ENCODE measurements at places on chromosomes 3 and 15.

GRCh38 chr3:155646128-155646527 lies 98.7 kb downstream of the PLCH1 start:
- no peak for DNase-seq

DNA sequence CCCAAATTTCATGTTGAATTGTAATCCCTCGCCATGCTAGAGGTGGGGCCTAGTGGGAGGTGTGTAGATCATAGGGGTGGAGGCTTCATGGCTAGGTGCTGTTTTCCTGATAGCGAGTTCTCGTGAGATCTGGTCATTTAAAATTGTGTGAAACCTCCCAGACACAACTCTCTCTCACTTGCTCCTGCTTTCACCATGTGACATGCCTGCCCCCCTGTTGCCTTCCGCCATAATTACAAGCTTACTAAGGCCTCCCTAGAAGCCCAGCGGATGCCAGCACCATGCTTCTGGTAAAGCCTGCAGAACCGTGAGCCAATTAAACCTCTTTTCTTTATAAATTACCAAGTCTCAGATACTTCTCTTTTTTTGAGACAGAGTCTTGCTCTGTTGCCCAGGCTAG lies 36.0 kb downstream of the CCDC54 start:
- no peak for DNase-seq

DNA sequence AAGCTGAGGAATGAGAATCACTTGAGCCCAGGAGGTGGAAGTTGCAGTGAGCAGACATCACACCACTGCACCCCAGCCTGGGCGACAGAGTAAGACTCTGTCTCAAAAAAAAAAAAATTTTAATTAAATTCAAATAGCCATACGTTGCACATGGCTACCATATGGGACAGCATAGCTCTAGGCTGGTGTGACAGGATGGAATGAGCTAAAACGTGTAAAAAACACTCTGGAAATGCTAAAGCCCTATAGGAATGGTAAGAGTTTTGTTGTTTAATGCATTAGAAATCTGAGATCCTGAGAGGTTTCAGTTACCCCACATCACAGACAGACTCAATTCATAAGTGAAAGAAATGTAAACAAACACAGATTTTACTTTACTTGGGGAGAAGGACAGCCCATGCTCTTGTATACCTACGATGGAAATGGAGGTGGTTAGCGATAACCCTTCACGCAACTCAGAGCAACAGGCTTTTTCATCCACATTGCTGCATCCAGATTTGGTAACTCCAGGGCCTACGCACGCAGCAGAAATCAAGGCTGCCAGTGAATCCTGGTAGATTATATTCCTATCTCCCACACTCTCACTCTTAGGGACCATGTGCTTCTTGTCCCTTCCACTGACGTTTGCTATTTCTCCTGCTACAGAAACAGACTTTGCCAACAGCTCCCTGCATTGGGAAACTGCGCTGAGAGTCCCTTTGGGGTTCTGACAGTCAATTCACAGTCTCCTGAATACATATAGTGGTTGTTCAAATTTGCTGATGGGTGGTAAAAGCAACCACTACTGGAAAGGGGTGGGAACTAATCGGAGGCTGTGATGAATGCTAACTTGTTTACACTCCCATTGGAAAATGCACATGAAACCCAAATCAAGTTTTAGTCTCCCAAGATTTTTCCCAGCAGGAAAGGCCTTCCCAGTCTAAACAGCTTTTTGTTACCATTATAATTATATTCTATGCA lies 3.1 kb downstream of the SH3BP5 start:
- peak; percentile 16 for DNase-seq

DNA sequence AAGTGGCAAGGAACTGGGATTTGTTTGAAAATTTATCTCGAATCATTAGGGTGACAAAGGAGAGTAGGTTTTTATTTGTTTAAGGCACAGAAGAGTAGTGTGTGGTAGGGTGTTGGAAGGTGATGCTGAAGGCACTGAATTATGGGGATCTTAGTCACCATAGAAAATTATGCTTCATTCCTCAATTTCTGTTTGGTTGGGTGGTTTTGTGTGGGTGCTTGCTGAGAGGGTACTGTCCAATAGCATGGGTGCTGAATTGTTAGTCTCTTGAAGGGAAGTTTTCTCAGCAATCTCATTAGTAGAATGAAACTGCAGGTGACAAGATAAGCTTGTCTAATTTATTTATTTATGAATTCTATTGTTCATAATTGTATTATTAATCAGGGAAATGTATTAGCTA lies 610.9 kb downstream of the AGBL1 start:
- no peak for DNase-seq

DNA sequence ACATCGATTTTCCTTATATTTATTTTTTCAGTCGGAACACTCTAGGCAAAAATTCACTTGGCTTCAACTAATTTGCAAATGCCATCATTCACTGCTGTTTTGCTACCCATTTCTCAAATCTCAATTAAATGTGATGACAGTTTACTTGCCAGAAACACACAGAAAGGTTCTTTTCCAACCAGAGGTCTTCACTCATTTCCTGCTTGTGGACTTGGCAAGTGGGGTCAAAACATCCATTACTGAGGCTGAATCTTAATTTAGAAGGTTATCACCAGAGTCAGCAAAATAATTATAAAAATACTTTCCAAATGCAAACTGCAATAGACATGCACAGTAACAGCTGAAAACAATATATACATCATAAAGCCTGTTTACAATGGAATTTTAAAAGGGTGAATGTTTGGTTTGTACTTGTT lies 625.4 kb upstream of the TBL1XR1 start:
- DNase-seq: no peak

DNA sequence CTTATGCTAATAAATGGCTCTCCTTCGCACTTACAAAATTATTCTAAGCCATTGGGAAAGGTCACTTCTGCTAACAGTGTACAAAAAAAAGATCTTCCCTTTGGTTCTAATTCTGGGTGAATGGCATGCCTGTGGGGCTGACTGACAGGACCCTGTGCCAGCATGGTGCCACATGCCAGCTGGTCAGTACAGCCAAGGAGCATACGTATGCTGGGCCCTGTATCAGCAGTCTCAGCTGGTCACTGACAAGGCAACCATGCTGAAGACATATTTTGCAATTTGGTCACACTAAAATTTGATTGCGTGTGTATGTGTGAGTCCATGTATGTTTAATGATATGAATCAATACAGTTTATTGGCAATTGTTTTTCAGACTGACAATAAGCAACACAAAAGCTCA lies 246.1 kb downstream of the TBL1XR1 start:
- DNase-seq: peak; percentile 26

DNA sequence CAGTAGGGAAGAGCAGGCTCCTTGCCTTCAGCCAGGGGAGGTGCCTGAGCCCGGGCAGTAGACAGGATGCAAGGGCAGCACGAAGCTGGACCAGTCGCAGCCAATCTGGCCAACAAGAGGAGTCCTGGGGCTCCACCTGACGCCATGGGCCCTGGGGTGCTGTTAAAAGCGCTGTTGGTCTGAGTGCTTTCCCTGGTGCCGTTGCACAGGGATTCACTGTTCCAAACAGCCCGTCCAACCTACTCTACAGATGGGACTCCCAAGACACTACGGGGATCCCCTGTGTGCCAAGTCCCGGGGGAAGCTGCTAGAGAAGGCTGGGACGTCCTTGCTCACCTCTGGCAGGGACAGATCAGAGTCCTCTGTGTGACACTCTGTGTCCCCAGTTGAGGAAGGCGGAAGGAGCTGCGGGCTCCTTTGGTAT lies 632 bp downstream of the CTSH start:
- DNase-seq: no peak

DNA sequence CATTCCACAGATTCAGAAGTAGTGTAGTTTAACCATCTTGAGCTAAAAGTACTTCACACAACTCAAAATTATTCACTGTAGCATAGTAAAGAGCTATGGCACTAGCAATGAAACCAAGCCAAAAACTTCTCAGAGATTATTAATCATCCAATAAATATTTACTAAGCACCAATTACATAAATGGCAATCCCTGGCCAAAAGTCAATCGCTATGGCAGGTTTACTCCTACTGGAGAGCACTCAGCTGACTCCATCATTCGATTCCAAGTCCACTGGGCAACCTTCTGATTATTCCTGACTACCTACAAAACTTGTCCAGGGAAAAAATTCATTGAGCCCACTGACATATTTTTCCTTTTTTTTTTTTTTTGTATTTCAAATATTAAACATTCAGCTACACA lies 23.9 kb downstream of the ATP13A3 start:
- DNase-seq: peak; percentile 30

DNA sequence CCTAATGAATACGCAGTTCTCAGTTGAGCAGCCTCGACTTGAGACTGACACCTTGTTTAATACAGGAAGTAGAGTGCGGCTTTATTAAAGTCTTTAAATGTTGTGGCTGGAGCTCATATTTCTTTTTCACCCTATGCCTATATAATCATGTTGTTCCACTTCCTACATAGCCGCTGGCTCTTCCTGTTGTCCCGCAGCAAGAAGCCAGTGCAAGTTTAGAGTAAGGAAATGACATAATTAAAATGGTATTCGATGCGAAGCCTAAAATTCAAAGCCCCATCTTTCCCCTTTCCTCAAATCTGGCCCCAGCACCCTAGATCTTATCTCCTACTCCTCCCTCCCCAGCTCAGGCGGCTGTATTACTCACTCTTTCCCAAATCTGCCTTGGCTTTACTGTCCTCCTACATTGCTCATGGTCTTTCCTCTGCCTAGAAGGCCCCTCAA lies 7.5 kb upstream of the PHLDB2 start:
- DNase-seq: peak; percentile 88

DNA sequence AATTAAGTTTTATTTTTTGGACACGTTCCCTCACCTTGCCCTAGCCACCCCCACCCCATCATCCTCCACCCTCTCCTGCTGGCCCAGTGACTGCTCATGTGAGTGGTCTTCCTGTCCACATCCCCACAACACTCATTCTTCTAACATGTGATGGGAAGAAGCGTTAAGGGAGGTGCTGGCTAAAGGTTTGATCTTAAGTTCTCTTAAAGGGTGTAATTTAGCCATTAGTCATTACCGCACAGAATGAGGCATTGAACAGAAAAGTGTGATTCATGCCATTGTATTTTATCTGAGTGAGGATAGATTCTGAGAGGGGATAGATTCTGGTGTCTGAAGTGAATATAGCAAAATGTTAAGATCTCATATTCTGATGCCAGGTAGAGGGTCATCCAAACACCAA lies 272.9 kb upstream of the TPM1 start:
- peak; percentile 93 for DNase-seq

DNA sequence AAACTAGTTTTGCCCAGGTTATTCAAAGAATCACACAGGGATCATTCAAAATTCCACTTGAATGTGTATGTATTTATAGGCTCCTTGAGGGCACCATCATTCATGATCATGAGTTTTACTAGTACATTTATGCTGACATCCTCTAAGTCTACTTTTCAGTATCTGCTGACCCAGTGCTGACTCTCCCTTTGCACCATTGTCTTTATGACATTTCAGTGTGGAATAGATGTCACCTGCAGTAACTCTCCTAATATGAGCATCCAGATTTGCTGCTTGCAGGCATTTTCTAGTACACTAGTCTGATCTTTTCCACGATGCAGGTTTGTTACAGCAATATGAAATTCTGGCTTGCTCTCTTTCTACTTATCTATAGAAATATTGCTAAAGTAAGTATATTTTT lies 1603.5 kb downstream of the SI start:
- no peak for DNase-seq

- peak; percentile 64 for DNase-seq
Measured at GRCh38 chr3:67090474-67090873, 92.4 kb downstream of the KBTBD8 start.

- peak; percentile 89 for DNase-seq
Measured at GRCh38 chr3:37935756-37936666, 54.6 kb upstream of the VILL start.

DNA sequence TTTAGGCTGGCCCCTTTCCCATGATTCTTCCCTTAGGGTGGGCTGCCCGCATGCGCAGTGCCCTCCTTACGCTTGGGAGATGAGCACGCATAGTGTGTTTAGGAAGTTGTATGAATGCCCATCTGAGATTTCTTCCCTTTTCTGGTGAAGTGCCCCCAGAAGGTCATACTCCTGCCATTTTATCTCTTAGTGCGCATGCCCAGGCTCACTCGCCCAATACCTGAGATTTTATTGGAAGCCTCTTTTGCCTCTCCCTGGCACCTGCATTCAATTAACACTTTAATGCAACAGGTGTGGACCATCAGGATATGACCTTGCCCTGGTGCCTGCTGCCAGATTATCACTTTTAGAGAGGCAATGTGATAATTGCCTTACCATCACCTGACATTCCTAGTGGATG lies 36.6 kb downstream of the MKRN3 start:
- no peak for DNase-seq

GRCh38 chr3:189457631-189458412 lies 173.4 kb upstream of the TP63 start:
- no peak for DNase-seq

DNA sequence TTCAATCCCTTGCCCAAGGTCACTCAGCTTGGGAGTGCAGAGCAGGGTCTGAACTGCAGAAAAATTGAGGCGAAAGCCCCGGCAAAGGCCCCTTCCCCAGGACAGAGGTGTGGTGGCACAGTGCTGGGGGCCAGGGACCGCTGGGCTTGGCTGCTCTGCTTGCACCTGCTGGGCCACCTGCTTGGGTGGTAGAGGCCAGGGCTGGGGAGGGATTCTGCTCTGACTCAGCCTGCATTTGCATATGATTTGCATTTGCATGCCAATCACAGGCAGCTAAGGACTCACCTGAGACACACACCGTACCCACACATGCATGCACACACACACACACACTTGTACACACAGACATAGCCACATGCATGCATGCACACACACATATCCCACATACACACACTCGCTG lies 9.9 kb downstream of the GRM2 start:
- no peak for DNase-seq

DNA sequence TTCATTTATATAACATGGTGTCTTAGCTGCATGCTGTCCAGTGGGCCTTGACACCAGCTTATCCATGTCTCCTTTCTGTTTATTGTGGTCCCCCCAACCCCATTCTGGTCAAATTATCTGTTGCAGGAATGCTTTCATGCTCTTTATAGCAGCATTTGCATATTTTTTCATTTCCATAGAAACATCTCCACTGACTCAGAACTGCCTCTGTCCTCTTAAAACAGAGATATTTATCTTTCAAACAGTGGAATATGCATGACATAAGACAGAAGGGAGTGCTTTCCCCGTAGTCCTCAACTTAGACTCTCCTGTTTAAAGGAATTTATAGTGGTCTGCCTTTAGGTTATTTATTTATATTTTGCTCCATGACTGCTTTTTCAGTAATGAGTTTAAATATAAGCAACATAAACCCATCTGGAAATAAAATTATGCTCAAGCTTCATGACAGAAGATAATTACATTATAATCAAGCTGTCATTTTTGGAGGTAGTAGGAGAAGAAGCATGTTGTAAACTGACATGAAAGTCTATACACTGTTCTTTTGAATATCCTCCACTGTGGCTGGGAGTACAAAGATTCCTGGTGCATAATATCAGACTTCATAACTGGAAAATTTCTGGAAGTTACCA lies 179.5 kb upstream of the CD96 start:
- no peak for DNase-seq
